ENCODE measurements at places on chromosomes 3 and 15.

- no peak for DNase-seq
Measured at GRCh38 chr3:182180654-182181385, 469.1 kb downstream of the SOX2 start.

DNA sequence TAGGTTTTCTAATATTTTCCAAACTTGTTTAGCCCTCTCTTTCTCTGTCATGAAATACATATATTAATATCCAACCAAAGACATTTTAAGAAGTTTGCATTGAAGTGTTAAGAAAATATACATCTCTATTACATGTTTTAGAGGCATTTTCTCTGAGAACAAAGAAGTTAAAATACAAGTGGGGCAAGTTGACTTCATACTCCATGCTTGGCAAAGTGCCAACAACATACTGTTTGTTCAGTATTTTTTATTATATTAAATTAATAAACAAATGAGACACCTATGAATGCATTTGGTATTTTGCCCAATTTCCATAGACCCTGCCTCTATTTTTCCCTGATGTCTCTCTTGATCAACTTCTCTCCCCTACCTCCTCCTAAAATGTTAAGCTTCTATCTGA lies 232.8 kb upstream of the MRPL3 start:
- DNase-seq: no peak

DNA sequence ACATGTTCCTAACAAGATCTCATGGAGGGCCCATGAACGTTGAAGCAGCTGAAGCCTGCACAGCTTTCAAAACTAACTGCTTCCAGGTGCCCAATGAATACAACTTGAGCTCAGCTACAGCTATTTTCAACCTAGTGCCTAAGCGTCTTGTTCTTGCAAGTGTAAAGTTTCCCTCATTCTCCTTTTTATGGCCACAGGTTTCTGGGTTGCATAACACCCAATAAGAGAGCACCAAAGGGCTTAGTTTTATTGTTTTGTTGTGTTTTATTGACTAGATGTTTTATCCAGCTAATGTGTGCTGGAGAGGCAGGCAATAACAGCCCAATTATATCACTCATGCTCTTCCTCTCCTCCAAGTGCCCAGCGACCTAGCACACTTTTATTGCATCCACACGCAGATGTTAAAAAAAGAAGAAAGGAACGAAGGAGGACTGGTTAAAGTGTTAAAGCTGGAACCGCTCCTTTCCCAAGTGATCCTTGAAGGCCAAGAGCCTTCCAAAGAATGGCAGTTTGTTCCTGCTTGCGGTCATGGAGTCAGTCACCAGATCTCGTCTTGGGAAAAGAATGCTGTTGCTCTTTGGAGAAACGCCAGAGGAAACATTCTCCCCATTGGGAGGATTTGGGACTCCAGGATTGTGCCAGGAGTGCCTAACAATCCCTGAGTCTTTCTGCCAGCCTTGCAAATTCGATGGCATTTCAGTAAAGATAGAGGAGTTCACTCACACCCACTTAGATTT lies 156.9 kb downstream of the MEX3B start:
- no peak for DNase-seq

DNA sequence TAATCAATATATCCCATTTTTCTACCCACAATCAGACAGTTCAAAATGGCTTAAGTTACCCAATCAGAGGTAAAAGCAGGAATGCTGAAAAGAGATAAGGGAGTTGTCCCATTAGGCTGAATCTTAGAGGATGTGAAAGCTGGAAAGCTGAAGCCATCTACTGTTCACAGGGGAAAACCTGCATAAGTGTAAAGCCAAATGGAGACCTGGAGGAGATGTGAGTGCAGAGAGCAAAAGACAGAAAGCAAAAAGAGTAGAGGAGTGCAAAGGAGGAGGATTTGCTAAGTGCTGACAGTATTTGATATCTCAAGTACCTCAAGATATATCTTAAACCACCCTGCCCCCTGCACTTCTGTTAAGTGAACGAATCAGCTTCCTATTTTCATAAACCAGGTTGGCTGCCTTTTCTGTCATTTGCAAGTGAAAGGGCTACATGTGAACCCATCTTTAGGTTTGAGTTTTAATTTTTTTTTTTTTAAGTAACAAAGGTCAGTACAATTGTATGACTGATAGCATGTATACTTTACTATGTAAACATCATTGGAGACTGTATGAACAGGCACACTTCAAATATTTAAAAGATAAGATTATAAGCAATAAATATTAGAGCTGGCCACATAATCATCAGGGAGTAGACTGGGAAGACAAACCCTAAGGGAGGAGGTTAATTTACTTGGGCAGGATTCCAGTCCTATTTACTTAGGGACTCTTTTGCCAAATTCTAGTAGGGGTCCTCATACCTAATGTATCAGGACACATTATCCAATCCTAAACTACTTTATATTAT lies 22.8 kb upstream of the P2RY1 start:
- no peak for DNase-seq

DNA sequence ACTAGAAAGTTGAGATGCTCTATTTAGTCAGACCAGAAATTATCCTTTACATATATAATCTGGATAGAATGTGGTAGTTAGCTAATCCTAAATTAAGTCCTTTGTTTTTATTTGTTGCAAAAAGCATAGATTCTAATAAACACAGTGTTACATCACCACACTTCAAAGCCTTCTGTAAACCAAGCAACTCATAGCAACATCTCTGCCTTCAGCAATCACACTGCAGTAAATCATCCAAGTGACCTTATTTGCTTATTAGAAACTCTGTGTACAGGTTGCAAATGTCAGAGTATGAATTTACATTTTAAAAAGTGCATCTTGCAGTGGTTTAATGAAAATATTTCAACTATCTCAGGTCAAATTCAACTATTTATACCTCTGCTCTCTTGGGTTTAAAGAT lies 242.5 kb downstream of the GBE1 start:
- no peak for DNase-seq

- no peak for DNase-seq
Measured at GRCh38 chr3:146640955-146641867, 36.1 kb upstream of the PLSCR5 start.

GRCh38 chr3:33658621-33658990 lies 59.4 kb downstream of the CLASP2 start:
- no peak for DNase-seq

GRCh38 chr3:194631696-194632095 lies 1.5 kb downstream of the TMEM44 start:
- DNase-seq: no peak

- DNase-seq: no peak
Measured at GRCh38 chr3:64329037-64329436, 103.8 kb upstream of the PRICKLE2 start.

DNA sequence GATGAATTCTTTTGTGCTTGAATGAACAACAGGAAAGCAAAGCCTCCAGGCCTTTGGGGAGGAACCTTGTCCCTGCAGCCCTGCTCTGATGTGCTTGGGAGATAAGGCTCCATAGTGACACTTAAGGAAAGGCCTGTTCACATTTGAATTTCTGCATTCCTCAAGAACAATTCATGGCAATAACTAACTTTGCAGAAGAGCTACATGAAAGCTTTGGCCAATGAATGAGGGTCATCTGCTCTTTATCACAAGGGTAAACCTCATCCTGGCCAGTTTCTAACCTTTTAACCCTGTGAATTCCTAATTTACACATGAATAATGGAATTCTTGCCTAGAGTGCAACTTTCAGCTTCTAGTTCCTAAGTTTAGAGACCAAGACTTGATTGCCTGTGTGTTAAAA lies 5.6 kb downstream of the PRTG start:
- no peak for DNase-seq

DNA sequence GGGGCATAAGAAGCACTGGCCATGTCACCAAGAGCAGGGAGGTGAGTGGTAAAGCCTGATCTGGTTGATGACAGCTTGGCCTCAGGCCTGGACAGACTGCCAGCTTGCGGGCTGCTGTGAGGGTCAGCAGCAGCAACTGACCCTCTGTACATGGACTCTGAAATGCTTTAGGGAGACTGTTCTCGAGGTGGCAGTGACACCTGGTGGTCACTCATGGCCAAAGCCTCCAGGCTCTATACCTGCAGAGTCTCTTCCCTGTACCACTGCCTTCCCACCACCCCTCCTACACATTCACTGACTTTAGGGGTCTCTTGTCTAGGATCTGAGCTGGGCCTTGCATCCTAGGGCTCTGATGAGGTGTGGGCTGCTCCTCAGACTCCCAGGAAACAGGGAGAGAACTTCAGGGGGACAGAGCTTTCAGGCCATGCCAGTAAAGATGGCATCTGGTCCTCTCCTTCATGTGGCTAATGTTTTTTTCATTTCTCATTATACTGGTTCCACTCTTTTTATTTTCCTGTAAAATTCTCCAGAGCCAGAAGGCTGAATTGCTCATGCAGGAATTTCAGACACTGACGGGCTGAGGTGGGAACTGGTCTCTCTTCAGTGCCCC lies 17.2 kb upstream of the TIMP4 start:
- DNase-seq: no peak

DNA sequence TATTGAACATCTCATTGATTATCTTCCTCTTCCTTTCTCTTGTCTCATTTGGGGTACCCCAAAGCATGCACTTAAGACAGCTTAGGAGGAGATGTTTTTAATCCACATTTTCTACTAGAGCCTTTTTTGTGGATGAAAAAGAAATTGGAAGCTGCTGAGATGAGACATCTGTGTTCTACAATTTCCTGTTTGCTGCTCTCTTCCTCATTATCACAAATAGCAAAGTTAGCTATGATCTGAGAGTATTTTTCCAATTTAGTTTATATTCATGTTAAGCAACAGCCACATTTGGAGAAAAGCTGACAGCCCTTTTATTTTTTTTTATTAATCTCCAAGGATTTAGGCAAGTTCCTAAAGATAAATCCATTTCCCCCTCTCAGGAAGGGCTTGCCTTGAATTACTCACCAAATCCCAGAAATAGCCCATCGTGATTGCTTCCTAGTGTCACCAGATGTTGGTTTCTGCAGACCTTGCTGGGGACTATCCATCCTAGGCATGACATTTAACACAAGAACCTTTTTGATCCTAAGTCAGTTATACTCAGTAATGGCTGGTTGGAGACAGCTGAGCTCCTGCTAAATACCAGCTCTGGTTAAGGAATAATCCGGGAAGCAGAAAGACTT lies 70.8 kb upstream of the FILIP1L start:
- DNase-seq: no peak

DNA sequence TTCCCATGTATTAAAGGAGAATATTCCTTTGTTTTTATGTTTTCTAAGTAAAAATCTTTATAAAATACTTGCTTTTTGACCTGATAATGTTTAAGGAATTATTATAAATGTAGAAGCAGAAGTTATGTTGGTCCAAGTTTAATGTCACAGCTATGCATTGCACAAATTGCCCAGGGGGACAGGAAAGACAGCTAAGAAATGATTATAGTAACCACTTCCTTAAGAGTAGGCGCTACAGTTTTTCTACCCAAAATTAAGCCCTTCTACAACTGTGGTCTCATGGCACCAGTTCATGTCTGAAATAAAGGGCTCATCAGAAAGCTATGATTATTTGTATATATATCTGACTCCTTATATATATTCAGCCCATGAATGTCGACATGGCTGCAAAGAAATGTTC lies 176.4 kb downstream of the GBE1 start:
- no peak for DNase-seq

DNA sequence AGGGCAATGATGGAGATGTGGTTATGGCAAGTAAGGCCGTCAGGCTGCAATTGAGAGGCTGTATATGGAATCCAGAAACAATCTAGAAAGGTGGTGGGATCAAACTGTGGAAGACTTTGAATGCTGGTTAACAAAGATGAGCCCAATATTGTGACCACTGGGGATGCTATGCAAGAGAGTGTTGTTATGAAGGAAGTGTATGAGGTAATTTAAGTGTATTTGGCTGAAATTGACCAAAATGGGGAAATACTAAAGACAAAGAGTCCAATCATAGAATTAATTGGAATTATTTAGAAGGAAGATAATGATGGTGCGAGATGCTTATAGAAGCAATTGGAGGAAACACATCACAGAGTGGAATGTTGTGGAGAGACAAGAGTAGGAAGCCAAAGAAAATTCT lies 24.5 kb downstream of the BTLA start:
- DNase-seq: no peak

- DNase-seq: no peak
Measured at GRCh38 chr3:107468782-107469181, 54.0 kb upstream of the BBX start.

DNA sequence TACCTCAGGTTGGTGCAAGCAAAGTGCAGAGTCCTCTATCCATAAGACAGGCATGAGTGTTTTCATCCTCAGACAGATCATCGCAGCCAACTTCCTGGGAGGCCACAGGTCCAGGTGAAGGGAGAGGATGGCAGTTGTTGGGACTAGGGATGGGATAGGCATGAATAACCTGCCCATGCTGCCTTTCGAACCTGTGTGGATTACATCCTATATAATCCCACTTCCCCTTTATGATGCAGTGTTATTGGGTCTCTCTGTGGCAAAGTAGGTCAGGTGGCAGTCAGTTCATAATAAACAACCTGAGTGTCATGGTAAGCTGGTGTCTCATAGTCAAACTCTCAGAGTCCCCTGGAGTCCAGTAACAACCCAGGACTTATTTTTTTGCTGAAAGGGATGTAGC lies 40.4 kb downstream of the CCR3 start:
- DNase-seq: no peak

DNA sequence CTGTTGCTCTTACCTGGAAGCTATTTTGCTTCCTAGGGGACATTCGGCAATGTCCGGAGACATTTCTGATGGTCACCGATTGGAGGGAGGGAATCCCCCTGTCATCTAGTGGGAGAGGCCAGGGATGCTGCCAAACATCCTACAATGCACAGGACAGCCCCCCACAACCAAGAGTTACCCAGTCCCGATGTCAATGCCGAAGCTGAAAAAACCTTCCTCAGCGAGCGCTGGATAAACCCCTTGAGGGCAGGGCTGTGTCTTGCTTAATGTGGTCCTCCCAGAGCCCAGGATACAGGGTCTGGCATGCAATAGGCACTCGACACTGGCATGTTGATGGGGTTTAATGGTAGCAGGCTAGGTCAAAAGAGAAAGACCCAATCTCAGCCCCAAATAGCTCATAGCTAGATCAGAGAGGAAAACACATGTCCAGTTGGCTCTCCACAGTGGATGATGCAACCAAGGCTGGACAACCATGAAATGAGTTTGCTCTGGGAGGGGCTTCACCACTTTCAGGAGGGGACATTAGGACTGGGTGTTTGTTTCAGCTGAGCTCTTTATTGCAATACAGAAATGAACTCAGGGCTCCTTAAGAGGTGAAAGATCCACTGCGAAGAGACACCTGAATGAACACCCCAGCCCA lies 16.5 kb upstream of the PAQR5 start:
- DNase-seq: no peak

DNA sequence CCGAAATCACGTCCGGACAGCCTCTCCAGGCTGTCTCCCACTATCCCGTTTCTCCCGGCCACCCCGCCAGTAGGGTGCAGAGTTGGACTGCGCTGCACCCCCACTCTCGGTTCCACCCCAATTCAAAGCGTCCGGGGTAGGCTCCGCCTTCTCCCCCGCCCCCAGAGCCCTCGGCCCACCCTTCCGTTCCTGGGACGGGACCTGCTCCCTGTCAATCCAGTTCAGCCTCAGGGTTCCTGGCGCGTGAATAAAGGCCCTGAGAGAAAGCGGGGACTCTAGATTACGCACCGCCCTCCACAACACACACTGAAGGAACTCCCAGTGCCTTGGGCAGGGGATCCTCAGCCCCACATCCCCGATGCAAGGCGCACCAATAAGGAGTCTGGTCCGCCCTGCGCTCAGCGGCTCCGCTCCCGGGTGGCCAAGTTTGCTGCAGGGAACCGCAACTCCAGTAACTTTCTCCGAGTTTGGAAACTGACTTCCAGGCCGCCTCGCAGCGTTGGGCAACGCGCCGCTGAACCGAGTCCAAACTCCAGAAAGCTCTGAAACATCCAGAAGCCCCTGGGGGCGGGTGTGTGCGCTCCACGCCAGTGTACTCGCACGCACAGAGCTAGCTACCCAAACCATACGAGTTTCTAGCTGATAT lies 1.9 kb downstream of the ADAMTS9 start:
- DNase-seq: no peak

Data from stimulated activated CD8-positive, alpha-beta memory T cell treated with anti-CD3 and anti-CD28 coated beads, Interleukin-7, amount 100 ng/mL, for 1 hour (primary cell).